NCI-H460 (cell line): ENCODE measurements at places on chromosomes 16 and 17. TPM values are rescaled to one million over a fixed set of nuclear protein-coding genes. Genes with fewer than 3 reads are reported as not detected.
A peak's percentile ranks its signal among the peaks of the same experiment; 100 is the strongest.

DNA sequence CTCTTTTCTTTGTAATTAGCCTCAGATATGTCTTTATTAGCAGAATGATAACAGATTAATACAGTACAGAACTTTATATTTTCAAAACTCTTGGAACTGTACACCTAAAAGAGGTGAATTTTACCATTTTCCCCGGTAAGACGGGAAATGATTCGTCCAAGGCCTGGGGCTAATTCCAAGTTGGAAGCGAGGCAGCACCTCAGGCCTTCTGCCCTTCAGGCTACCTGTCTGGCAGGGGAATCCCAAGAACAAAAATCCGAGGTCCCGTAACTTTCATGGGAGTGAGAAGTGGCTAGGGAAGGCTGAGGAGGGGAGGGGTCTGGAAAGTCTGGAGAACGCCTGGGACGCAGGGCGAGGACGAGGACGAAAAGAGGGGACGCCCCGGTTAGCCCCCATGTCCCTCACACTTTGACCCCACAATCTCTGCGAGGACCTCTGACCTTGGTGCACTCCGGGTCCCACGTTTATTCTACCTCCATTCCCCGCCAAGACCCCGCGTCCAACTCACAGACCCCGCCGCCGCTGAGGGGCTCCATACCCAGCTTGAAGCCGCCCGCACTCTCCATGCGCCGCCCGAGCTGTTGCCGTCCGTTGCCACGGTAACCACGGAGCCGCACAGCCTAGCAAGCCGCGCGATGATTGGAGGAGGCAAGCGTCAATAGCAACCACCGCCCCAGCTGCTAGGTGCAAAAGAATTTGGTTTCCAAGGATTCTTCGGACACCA is at the start of gene HYDIN:
Gene HYDIN (minus strand): TSS at position 601 of the 724 bp plus-strand sequence. CDS start 43,827 bp downstream, outside the sequence.
- peak; percentile 30 for DNase-seq

GRCh38 chr17:30524847-30525246 is 47.6 kb downstream of the GOSR1 start:
- no peak for DNase-seq

Gene MEOX1
- total RNA-seq: not detected in 2 replicates

GRCh38 chr17:57876023-57876865 is 26.4 kb upstream of the MRPS23 start:
- DNase-seq: no peak

- no peak for DNase-seq
Observed at GRCh38 chr17:5672815-5673430, 88.6 kb upstream of the NLRP1 start.

DNA sequence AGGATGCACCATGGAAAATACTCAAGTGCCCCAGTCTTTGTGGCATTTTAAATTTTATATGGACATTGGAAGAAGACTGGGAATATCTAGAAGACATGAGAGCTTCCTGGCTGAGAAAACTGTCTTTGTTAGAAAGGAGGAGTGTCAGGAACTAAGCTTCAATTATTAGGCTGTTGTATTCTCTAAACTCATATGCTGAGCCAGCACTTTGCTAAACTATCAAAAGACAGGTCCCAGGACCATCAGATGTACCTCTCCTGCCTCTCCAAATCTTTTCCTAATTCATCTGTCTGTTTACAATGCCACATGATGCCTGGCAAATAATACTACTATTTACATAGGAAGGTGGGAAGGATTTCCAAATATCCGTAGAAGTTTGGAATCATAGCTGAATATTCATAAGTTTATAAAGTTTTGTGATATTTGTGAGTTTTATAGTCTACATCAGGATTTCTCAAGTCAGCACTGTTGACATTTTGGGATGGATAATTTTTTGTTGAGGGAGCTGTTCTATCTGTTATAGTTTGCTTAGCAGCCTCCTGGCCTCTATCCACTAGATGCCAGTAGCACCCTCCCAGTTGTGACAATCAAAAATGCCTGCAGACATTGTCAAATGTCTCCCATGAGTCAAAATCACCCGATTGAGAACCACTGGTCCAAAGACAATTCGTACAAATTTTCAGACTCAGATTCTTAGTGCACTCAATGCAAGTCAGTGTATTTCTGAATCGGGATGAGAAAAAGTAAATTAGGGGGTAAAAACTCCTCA is 61.2 kb upstream of the NETO2 start:
- DNase-seq: no peak

DNA sequence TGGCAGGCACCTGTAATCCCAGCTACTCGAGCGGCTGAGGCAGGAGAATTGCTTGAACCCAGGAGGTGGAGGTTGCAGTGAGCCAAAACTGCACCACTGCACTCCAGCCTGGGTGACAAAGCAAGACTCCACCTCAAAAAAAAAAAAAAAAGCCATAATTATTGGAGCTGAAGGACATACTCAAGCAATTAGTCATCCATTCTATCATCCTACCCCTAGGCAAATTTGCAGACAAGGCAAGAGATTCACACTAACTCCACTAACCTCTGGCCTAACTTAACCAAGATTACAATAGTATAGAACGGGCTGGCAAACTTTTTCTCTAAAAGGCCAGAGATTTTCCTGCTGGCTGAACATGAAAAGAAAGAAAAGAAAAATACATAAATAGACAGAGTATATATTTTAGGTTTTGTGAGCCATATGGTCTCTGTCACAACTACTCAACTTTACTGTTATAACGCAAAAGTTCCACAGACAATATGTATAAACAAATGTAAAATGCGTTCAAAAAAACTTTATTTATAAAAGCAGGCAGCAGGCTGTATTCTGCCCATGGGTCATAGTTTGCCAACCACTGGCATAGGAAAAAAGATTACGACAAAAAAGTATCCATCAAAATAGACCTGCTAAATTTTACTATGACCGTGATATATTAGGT is 29.7 kb downstream of the BRIP1 start:
- DNase-seq: peak; percentile 40

DNA sequence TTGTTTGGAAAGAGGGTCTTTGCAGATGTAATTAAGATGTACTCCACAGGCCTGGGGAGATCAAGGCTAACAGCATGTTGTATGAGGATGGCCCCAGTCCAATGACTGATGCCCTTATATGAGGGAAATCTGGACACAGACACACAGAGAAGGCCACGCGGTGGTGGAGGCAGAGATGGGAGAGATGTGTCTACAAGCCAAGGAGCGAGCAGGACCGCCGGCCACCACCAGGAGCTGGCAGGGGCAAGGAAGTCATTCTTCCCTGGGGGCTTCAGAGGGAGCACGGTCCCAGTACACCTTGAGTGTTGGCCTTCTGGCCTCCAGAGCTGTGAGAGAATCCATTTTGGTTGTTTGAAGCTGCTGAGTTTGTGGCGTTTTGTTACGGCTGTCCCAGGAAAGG is 14.7 kb downstream of the SOCS3 start:
- DNase-seq: no peak

- DNase-seq: no peak
Observed at GRCh38 chr17:16989230-16989952, 17.5 kb upstream of the TNFRSF13B start.

Gene ABCA6
- total RNA-seq: 0.30 and 0.63 TPM in 2 replicates

Gene SNF8
- 102 and 108 TPM in 2 replicates for total RNA-seq

Gene SLC43A2
- total RNA-seq: 0.92 and 1.3 TPM in 2 replicates

- no peak for DNase-seq
Observed at GRCh38 chr17:40664582-40665333, at the start of gene KRT222. TSS of gene KRT222 (minus strand) at chr17:40665177. CDS start at chr17:40665099, 78 bp downstream.

- no peak for DNase-seq
Observed at GRCh38 chr17:51672065-51672464, 411.7 kb downstream of the UTP18 start.

DNA sequence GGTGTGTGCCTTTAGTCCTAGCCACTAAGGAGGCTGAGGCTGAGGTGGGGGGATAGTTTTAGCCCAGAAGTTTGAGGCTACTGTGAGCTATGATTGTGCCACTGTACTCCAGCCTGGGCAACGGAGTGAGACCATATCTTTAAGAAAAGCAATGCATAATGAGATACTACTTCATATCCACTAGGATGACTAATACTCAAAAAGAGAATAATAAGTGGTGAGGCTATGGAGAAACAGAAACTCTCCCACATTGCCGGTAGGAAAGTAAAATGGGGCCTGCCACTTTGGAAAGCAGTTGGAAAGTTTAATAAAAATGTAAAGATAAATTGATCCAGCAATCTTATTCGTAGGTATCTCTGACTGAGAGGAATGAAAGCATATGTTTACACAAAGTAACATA is 4.6 kb upstream of the NPIPB2 start:
- no peak for DNase-seq

DNA sequence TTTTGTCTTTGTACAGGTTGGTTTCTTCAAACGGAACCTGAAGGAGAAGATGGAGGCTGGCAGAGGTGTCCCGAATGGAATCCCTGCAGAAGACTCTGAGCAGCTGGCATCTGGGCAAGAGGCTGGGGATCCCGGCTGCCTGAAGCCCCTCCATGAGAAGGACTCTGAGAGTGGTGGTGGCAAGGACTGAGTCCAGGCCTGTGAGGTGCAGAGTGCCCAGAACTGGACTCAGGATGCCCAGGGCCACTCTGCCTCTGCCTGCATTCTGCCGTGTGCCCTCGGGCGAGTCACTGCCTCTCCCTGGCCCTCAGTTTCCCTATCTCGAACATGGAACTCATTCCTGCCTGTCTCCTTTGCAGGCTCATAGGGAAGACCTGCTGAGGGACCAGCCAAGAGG is 4.9 kb downstream of the ZNF768 start:
- DNase-seq: no peak

DNA sequence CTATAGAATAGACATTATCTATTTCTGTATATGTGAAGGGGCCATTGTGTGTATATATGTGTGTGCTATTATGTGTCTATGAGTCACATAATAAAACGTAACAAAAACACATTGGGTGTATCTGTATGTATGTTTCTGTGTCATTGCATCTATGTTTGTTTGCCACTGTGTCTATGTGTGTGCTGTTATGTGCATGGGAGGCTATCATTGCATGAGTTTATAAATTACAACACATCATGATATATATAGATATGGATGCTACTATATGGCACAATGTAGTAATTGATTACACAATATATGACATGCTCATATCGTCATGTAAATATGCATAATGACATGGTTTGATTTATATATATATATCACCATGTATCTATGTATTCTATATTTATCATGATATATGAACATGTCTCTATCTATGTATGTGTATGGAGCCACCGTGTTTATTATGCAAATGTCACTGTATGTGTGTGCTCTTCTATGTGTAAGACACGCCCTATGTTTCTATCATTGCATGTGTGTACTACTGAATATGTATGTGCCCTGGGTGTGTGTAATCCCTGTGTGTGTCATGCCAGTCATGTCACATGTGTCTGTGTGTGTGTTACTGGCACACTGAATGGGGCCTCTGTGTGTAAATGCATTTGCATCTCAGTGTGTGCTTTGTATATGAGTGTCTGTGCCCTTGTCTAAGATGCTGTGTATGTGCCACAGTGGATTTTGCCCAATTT is 1.4 kb upstream of the TSPOAP1 start:
- no peak for DNase-seq

- DNase-seq: no peak
Observed at GRCh38 chr16:81530296-81530721, 85.7 kb downstream of the CMIP start.

- no peak for DNase-seq
Observed at GRCh38 chr17:57499648-57500049, 243.3 kb downstream of the MSI2 start.

DNA sequence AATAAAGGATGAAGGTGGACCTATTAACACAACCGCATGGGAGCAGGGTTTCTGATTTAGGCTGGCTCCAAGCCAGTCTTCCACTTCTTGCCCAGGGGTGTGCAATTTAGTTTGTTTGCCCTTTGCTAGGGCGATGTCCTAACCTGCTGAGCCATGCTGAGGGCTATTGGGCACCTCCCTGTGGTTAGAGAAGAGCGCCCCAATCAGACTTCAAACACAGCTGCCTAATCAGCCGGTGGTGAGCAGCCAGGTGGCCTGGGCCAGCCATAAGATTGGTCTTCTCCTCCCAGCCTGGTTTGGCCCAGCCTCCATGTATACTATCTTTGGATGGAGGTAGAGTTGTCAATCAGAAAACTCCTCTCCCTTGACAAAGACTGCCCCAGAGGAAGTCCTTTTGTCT is 15.7 kb downstream of the TMEM94 start:
- DNase-seq: no peak

DNA sequence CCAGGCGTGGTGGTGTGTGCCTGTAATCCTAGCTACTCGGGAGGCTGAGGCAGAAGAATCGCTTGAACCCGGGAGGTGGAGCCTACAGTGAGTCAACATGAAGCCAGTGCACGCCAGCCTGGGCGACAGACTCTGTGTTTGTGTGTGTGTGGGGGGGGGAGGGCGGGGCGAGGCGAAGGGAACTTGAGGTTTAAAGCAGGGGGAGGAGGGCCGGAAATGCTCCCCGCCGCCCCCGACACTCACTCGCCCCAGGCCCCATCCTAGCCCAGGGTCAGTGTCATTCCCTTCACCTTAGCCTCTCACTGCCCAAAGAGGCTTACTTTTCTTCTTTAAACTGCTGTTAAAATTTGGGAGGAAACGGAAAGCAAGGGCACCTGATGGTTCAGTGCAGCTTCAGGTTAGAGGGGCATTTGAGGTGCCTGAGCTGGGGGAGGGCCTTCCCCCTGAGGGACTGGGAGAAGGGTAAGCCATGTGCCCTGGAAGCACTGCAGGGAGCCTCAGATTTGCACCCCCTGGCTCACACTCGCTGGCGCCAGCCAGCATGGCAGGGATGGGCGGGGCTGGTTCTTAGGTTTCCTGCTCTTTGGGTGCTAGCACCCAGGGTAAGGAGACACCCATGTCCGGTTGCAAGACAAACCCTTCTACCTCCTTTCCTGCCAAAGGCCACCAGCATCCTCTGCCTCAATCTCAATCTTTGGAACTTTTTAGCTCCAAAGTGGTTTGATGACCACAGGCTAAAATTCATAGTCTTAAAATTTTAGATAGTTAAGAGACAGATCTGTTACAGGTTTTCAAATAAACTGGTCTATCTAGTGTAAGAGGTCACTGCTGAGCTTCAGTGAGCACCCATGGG is 2.2 kb upstream of the LIMD2 start:
- no peak for DNase-seq

- DNase-seq: no peak
Observed at GRCh38 chr16:87792205-87792565, 26.4 kb upstream of the KLHDC4 start.

Gene MYH3
- 0.06 and 0.40 TPM in 2 replicates for total RNA-seq

- no peak for DNase-seq
Observed at GRCh38 chr16:52825892-52826291, 226.8 kb downstream of the CHD9NB start.

GRCh38 chr16:81707411-81708265 is 71.5 kb upstream of the PLCG2 start:
- DNase-seq: no peak

DNA sequence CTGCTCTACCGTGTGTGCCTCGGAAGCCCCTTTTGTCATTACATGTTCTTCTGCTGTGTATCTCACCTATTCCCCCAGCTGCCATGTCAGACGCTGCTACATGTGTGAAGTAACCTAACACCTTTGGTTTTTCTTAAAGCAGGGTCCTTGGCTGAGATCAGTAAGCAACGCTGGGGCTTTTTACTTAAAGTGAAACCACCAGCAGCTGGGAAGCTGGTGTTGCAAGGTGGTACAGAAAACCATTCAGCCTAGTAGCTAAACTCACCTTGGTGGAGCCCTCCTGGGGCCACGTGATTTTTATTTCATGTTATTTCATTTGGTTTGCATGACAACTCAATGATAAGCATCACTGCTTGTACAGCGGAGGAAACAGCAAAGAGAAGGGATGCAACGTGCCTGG is 62.6 kb downstream of the PLCG2 start:
- DNase-seq: no peak
